ENCODE measurements at places on chromosomes 1 and 21. TPM values are rescaled to one million over a fixed set of nuclear protein-coding genes. Genes with fewer than 3 reads are reported as not detected.

Gene GJB3
- not detected for total RNA-seq

Gene GPR3
- 3.7 TPM for total RNA-seq

Gene KIF26B
- total RNA-seq, result 0.28 TPM

DNA sequence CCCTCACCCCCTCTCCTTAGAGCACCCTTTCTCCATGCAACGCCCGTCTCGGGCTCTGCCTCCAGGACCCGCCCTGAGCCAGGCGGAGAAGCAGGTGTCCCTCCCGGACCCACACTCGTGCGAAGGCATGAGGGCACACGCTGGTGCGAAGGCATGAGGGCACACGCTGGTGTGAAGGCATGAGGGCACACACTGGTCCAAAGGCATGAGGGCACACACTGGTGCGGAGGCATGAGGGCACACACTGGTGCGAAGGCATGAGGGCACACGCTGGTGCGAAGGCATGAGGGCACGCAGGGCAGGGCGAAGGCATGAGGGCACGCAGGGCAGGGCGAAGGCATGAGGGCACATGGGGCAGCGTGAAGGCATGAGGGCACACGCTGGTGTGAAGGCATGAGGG lies 5.8 kb upstream of the TMEM52 start:
- DNase-seq, result no peak
- H3K4me1 ChIP-seq, result no peaks in the 10 kb centered on the region
- no peak overlapping the region for H3K27ac ChIP-seq

- no peak for DNase-seq
- no peak overlapping the region for H3K27ac ChIP-seq
- peaks cover 10% of the 10 kb centered on the region for H3K4me1 ChIP-seq
- no peaks in the 10 kb centered on the region for H3K27me3 ChIP-seq
- H3K36me3 ChIP-seq, result no peaks in the 10 kb centered on the region
These were observed 11.0 kb upstream of the HEYL start for GRCh38 chr1:39650431-39650830.

- no peaks in the 10 kb centered on the region for H3K4me1 ChIP-seq
- no peak overlapping the region for H3K27ac ChIP-seq
- peaks cover 9% of the 10 kb centered on the region for H3K27me3 ChIP-seq
- no peak for DNase-seq
- H3K36me3 ChIP-seq, result no peaks in the 10 kb centered on the region
These were observed 17.6 kb upstream of the RCAN1 start for GRCh38 chr21:34632498-34632897.

DNA sequence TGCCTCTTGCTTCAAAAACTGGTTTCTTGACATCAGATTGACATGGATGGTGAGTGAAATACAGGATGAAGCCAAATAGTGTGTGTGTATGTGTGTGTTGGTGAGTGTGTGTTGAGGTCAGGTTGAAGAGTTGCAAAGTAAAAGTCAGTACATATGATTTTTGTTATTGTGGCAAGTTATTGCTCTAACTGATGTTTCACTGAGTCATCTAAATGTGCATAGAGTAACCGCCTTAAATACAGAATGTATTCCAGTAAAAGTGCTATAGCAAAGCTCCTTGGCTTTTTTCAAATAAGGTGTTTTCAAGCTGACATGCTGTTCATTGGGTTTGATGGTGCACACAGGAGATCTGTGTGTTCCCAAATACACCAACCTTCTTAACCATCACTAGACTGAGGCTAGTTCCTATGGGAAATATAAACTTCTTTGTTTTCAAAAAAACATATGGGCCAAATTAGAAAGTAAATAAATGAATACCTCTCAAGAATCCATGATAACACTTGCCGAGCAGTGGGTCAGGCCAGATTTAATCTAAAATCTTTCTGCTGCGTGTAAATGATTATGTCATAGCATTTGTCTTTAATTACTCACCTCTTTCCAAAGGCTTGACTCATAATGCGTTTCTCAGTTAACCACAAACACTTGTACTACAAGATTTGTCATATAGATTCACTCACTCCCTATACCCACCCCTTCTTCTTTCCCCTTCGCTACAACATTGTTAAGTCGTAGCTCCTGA lies 151.1 kb downstream of the LYPLAL1 start:
- no peaks in the 10 kb centered on the region for H3K36me3 ChIP-seq
- no peak overlapping the region for H3K27ac ChIP-seq
- peaks cover 38% of the 10 kb centered on the region for H3K27me3 ChIP-seq

DNA sequence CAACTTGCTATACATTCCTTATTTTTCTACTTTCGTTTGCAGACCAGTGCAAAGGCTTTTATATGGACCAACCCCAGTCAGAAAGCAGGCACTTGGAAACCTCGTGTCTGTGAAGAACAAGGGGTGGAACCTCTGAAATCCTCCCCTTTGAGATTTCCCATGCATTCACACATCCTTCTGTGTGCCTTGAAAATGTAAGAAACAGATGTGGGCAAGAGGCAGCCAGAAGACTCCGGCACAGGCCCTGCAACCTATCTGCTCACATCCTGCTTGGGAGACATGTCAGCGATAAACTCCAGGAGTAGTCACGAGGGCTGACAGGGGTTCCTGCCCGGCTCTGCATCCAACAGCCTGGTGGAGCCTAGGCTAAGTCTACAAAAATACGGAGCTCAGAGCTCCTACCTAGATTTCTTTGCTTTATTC lies 42.5 kb downstream of the ETS2 start:
- DNase-seq, result no peak
- no peaks in the 10 kb centered on the region for H3K27me3 ChIP-seq
- H3K27ac ChIP-seq, result no peak overlapping the region
